CD4-positive, alpha-beta T cell treated with Interleukin-15 for 4 hours (primary cell): ENCODE measurements at places on chromosomes 6 and 20.

GRCh38 chr20:35306931-35307517 is 14.8 kb upstream of the FAM83C start:
- no peak for DNase-seq

DNA sequence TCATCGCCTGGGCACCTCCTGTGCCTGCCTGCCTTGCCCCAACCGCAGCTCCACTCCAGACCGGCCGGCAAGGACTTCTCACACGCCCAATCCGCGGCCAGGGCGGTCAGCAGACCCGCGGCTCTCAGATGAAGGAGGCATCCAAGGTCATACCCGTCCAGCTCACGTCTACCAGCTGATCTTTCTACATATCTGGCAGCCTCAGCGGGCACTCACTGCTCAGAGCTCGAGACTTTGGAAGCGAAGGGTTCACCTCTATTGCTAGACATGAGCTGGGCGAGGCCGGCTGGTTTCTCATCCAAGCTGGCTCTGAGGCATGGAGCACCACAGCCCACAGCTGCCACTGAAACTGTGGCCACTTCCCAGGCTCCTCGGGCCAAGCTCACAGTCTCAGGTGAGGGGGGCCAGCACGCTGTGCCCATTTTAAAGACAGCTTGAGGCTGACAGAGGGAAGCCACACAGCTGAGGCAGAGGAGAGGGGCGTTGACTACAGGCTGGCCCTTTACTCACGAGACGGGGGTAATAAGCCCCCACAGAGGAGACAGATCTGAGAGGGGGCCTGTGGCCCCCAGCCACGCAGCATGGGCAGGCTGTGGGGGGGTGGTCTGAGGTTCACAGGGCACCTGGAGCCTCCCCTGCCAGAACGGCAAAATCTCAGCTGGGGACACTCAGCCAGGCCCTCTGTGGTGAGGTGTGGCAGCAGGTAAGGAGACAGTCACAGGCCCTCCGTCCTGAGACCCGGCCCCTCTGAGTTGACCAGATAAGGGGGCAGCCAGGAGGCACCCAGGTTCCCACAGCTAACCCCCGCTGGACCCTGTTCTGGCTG is 2.0 kb downstream of the LAMA5 start:
- no peak for DNase-seq

DNA sequence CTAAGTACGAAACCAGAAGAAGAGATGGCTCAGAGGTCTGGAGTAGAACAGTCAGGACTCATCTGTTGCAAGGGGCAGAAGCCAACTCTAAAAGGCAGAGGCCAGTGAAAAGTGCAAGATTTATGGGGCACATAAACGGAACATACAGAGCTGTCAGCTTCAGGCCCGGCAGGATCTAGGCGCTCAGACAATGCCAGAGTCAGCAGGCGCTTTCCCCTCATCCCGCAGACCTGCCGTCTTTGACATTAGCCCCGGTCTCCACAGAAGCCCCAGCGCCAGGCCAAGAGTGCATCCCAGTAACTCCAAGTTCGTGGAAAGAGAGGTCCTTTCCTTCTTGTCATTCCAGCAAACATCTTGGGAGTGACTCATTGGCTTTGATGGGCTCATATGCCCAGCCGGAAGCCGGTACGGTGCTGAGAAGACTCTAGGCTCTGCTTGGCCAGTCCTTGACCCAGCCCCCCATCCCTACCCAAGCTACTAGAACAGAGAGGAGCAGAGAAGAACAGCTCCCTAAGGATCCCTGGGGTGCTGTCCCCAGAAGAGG is 260.9 kb downstream of the TAF4 start:
- DNase-seq: no peak

GRCh38 chr6:14995966-14996602 is 249.8 kb upstream of the JARID2 start:
- DNase-seq: no peak
